ENCODE measurements at places on chromosomes 3 and 15.

GRCh38 chr3:177596816-177597271 is 399.6 kb upstream of the TBL1XR1 start:
- DNase-seq: no peak

DNA sequence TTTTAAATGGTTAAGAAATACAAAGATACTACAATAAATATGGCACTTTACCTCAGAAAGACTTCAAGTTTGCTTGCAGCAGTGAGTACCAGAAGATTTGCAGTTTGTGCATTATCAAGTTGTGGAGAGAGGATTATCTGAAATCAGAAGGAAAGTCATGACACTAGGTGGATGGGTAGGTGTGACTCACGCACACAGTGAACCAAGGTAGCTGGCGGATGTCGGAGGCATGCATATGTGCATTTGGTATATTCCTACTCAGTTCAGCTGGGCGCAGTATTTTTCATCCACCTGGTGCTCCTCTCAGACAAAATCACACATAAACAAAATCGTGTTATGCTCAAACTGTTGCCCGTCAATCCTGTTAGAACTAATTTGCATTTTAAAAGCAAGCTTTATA is 351.0 kb downstream of the IGSF11 start:
- DNase-seq: no peak

- no peak for DNase-seq
These were observed 125.0 kb downstream of the PLD1 start for GRCh38 chr3:171685116-171685895.

DNA sequence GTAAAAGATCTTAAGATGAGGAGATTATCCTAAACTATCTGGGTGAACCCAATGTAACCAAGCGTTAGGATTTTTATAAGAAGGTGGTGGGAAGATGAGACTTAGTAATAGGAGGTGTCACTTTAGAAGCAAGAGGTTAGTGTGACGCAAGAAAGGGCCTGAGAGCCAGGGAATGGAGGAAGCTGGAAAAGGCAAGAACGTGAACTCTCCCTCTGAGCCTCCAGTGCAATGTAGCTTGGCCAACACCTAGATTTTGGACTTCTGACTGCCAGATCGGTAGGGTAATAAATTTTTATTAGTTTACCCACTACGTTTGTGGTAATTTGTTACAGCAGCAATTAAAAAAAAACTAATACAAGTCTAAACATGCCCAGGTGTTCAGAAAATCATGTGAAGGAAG is 20.8 kb upstream of the CNTN6 start:
- DNase-seq: no peak

DNA sequence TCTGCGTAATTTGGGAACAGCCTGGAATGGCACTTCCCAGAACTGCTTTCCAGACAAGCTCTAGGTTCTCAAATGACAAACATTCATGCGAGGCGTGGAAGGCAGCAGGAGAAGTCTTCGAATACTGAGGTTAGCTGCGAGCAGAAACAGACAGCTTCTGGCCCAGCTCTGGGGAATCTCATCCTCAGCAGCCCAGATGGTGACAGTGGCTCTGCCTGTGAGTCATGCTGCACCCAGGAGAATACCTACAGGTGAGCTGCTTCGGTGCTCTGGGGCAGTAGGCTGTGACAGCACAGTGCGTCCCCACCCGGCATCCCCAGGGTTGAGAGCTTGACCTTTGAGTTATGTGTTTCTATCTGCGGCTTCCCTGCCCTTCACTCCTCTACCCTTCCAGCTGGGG is 258.6 kb downstream of the KLF13 start:
- DNase-seq: no peak

DNA sequence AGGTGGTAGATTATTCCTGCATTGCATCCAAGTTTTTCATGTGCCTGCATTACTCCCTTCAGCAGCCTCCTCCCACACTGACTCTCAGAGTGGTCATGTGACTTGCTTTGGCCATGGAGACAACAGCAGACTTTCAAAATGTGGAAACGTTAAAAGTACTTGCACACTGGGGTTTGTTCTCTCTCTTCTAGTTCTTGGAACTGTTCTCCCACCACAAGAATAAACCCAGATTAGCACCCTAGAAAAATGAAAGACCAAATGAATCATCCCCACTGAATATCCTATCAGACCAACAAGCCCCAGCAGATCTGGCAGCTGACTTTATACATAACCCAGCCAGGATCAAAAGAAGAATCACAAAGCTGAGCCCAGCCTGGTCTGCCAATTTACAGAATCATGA is 398.5 kb downstream of the VPS13C start:
- DNase-seq: no peak

GRCh38 chr3:168647582-168647981 is 551.9 kb upstream of the GOLIM4 start:
- DNase-seq: no peak

GRCh38 chr3:177290633-177291032 is 93.4 kb upstream of the TBL1XR1 start:
- no peak for DNase-seq

- DNase-seq: no peak
These were observed 425.3 kb upstream of the CBLB start for GRCh38 chr3:106294121-106294520.

DNA sequence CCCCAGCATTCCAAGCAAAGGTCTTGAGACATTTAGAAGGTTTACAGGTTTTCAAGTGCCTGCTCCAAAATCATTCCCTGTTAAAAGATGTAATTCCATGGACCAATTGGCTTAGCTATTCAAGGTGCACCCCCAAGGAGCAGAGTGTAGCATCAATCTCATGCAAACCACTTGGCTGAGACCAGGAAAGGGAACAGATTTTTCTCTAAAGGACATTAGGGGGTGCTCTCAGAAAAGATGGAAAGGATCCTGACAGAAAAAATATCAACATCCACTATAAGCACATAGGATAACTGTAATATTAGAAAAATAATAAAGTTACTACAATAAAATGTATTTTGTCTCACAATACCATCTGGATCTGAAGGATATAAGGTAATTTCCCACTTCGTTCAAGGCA is 328.0 kb upstream of the CDIN1 start:
- DNase-seq: no peak

- DNase-seq: no peak
These were observed 50.6 kb downstream of the DUT start for GRCh38 chr15:48381861-48382260.

Measured in H9 (cell line).